ENCODE measurements at places on chromosomes 3 and 15.

- DNase-seq: peak; percentile 17
Observed at GRCh38 chr3:60431599-60431958, 819.7 kb downstream of the FHIT start.

GRCh38 chr3:94234177-94234788 is 171.4 kb downstream of the NSUN3 start:
- DNase-seq: peak; percentile 14

GRCh38 chr3:72872183-72872582 is 15.7 kb upstream of the GXYLT2 start:
- DNase-seq: no peak

- no peak for DNase-seq
Observed at GRCh38 chr3:109804697-109805096, 467.4 kb upstream of the DPPA4 start.

All from WTC11 (cell line).